ENCODE measurements at places on chromosomes 3 and 15. TPM values are rescaled to one million over a fixed set of nuclear protein-coding genes. Genes with fewer than 3 reads are reported as not detected.
A peak's percentile ranks its signal among the peaks of the same experiment; 100 is the strongest.

GRCh38 chr3:127064391-127065137 is 81.6 kb downstream of the PLXNA1 start:
- no peaks in the 10 kb centered on the region for H3K4me1 ChIP-seq
- no peaks in the 10 kb centered on the region for H3K36me3 ChIP-seq
- no peak overlapping the region for H3K27ac ChIP-seq
- H3K4me3 ChIP-seq, result no peak overlapping the region

DNA sequence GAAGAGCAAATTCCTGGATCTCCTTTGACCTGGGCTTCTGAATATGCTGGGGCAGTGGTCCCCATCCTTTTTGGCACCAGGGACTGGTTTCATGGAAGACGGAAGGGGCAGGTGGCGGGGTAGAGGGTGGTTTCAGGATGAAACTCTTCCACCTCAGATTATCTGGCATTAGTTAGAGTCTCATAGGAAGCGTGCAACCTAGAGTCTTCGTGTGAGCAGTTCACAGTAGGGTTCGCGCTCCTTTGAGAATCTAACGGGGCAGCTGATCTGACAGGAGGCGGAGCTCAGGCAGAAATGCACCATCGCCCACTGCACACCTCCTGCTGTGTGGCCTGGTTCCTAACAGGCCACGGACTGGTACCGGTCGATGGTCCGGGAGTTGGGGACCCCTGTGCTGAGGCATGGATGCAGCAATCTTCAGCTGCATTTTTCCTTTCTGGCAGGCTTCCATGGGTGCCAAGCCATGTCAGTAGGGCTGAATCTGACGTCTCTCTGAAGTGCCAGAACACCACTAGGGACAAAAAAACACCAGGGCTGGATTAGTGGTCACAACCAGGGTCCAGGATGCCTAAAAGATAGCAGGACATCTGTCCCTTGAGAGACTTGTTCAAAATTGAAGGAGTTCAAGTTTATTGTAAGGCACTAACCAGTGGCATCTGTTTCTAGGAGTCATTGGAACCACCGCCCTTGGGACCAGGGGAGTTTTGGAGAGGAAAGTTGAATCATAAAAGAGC is 8.4 kb upstream of the GOLGB1 start:
- H3K27ac ChIP-seq, result no peak overlapping the region
- H3K4me1 ChIP-seq, result no peaks in the 10 kb centered on the region
- no peaks in the 10 kb centered on the region for H3K36me3 ChIP-seq
- no peaks in the 10 kb centered on the region for H3K27me3 ChIP-seq
- DNase-seq, result no peak

- H3K36me3 ChIP-seq, result no peaks in the 10 kb centered on the region
- H3K4me1 ChIP-seq, result no peaks in the 10 kb centered on the region
- H3K27ac ChIP-seq, result no peak overlapping the region
- DNase-seq, result no peak
Measured at GRCh38 chr3:180808823-180809575, 103.5 kb upstream of the FXR1 start.

- H3K4me1 ChIP-seq, result no peaks in the 10 kb centered on the region
- no peaks in the 10 kb centered on the region for H3K27me3 ChIP-seq
- H3K36me3 ChIP-seq, result no peaks in the 10 kb centered on the region
- no peak overlapping the region for H3K27ac ChIP-seq
- DNase-seq, result no peak
Measured at GRCh38 chr3:171044835-171045793, 18.6 kb upstream of the SLC2A2 start.

GRCh38 chr3:41304593-41304992 is 105.3 kb downstream of the CTNNB1 start:
- DNase-seq, result no peak
- no peak overlapping the region for H3K4me3 ChIP-seq
- H3K4me1 ChIP-seq, result no peaks in the 10 kb centered on the region
- no peak overlapping the region for H3K27ac ChIP-seq

DNA sequence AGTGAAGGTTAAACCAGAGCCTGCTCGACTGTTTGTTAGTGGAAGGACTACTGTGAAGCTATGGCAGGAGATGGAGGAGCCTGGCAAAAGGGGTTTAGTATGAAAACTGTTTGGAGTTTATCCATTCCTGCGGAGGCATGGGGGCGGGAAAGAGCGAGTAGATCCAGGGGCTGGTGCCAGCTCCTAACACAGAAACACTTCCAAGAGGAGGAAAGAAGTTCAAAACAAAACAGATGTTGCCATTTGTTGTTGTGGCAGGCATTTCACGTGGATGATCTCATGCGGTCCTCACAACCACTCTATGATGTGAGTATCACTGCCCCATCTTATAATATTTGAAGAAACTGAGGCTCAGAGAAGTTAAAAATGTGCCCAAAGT is 30.7 kb upstream of the KY start:
- H3K4me1 ChIP-seq, result no peaks in the 10 kb centered on the region
- H3K27me3 ChIP-seq, result no peaks in the 10 kb centered on the region
- no peak for DNase-seq
- no peak overlapping the region for H3K4me3 ChIP-seq
- no peaks in the 10 kb centered on the region for H3K36me3 ChIP-seq

DNA sequence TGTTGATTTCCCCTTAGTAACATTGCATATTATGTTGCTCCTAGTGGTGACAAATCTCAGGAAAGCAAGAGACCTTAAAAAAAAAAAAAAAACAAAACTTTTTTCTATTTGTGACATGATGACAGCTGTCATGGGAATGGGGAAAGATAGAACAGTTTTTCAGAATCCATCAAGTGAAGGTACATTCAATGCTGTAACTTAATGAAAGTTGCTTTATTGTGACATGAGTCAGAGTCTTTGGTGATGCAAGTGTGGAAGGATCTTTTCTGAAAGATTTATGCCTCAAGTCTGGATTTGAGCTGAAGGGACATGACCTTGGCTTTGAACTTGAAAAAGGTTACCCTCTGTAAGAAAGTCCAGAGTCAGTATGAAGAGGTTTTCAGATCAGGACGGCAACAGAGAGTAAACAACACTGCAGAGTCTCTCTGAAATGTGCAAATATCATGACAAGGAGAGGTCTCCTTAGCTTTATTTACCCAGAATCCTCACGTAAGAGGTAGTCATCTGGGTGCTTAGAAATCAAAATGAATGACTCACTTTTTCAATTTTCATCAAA is 424.7 kb downstream of the CNTN4 start:
- no peak for DNase-seq
- no peak overlapping the region for H3K27ac ChIP-seq
- H3K27me3 ChIP-seq, result no peaks in the 10 kb centered on the region
- H3K4me3 ChIP-seq, result no peak overlapping the region
- no peaks in the 10 kb centered on the region for H3K4me1 ChIP-seq

- peak; percentile 35 for DNase-seq
- no peak overlapping the region for H3K4me3 ChIP-seq
- no peaks in the 10 kb centered on the region for H3K27me3 ChIP-seq
- H3K4me1 ChIP-seq, result peaks cover 6% of the 10 kb centered on the region
- H3K27ac ChIP-seq, result no peak overlapping the region
Measured at GRCh38 chr3:23740517-23740965, 65.2 kb upstream of the UBE2E1 start.

DNA sequence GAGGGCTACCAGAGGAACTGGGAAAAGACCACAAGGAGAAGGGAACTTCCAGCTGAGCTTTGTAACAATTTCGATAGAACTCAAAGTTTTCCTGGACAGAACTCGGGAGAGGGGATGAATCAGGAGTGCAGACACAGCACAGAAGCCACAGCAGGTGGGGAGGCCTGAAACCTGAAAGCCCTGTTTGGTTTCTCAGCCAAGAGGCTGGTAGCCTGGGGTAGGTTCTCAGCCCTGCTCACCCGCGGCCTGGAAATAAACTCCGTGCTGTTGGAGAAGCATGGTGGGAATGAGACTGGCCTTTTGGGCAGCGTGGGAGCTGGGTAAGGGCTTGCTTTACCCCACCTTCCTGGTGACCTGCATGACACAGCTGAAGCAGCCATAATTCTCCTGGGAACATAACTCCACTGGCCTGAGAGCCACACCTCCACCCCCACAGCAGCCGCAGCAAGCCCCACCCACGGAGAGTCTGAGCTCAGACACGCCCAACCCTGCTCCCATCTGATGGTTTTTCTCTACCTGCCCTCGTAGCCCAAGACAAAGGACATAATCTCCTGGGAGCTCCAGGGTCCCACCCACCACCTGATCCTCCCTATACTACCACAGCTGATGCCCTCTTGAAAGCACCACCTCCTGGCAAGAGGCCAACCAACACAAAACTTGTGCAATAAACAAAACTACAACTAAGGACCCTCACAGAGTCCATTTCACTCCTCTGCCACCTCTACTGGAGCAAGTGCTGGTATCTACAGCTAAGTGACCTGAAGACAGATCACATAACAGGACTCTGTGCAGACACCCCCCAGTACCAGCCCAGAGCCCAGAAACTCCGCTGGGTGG is 52.5 kb upstream of the CHRM5 start:
- no peaks in the 10 kb centered on the region for H3K27me3 ChIP-seq
- H3K36me3 ChIP-seq, result no peaks in the 10 kb centered on the region
- no peak for DNase-seq
- H3K4me1 ChIP-seq, result no peaks in the 10 kb centered on the region
- no peak overlapping the region for H3K27ac ChIP-seq
- H3K4me3 ChIP-seq, result no peak overlapping the region

DNA sequence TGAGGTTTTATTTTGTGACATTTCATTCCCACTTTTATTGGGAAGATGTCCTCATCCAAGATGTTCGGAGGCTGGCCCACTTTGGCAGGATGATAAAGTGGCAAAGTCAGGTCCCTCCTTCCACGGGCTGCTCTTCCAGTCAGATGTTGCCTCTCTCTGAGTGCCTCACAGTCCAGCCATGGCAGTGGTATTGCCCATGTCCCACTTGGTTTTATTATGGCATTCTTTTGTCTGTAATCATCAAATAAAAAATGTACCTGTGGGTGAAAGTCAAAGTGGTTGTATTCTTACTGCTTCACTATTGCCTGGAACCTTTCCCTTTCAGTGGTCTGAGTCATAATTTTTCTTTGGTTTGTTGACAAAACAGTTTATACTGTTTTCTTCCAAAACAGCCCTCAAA is 20.2 kb downstream of the ARNT2 start:
- H3K36me3 ChIP-seq, result no peaks in the 10 kb centered on the region
- H3K4me1 ChIP-seq, result no peaks in the 10 kb centered on the region
- H3K27me3 ChIP-seq, result no peaks in the 10 kb centered on the region
- no peak overlapping the region for H3K27ac ChIP-seq

DNA sequence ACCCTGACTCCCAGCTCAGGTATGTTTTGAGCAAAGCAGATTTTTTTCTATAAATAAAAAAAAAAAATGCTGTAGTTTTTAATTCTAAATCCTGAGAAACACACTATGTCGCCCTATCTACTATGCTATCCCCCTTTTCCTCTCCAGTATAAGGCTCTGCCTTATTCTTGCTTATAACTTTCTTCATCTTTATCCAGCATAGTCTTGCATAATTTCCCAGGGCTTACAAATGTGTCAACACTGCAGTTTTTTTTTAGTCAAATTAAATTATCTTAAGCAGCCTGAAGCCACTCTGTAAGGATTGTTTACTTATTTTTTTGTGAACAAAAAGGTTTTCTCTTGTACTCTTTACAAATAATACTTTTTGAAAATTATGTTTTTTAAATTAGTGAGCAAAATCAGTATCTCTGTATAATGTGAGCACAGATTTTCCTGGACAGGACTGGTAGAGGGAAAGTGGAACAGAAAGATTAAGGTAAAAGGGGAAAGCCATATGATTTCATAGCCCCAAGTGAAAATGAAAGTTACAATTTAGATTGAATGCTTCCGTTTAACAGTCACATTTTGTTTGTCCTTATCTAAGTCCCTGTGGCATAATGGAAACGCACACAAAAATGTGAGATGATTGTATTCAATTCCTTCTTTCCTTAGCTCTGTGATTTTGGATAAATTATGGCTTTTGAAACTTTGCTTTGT is 5.6 kb upstream of the PYDC2 start:
- no peaks in the 10 kb centered on the region for H3K4me1 ChIP-seq
- no peak overlapping the region for H3K27ac ChIP-seq
- no peak overlapping the region for H3K4me3 ChIP-seq
- no peak for DNase-seq
- H3K36me3 ChIP-seq, result no peaks in the 10 kb centered on the region

- no peaks in the 10 kb centered on the region for H3K4me1 ChIP-seq
- no peaks in the 10 kb centered on the region for H3K36me3 ChIP-seq
- no peaks in the 10 kb centered on the region for H3K27me3 ChIP-seq
- H3K27ac ChIP-seq, result no peak overlapping the region
- no peak overlapping the region for H3K4me3 ChIP-seq
Measured at GRCh38 chr3:133693821-133694220, 32.1 kb upstream of the TOPBP1 start.

DNA sequence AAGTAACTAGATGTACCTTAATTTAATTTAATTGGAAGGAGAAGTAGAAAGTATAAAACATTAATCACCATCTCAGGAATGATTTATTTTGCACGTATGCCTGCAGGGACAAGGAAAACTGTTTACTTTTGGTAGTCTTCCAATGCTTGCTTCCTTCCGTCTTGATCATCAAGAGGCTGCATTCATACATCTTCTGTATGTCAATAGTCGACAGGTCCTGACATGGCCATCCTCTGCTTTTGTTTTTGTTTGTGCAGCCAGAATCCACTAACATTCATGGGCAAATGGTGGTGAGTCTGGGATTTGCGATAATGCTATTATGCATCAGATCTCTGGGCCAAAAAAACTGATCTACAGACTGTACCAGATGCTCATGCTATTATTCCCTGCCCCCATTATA is 56.6 kb upstream of the ZPLD1 start:
- H3K36me3 ChIP-seq, result no peaks in the 10 kb centered on the region
- H3K27ac ChIP-seq, result no peak overlapping the region
- DNase-seq, result no peak
- no peak overlapping the region for H3K4me3 ChIP-seq
- H3K27me3 ChIP-seq, result no peaks in the 10 kb centered on the region

- no peaks in the 10 kb centered on the region for H3K36me3 ChIP-seq
- H3K27me3 ChIP-seq, result no peaks in the 10 kb centered on the region
- H3K4me1 ChIP-seq, result no peaks in the 10 kb centered on the region
- no peak for DNase-seq
- H3K4me3 ChIP-seq, result peak overlapping the region; percentile 58
- peak overlapping the region; percentile 98 for H3K27ac ChIP-seq
Measured at GRCh38 chr3:152267831-152268554, 736 bp upstream of the MBNL1 start.

Gene CCDC54
- not detected for total RNA-seq

Gene CLRN1
- not detected for total RNA-seq

Gene FILIP1L
- total RNA-seq, result 74.5 TPM

Gene DPP8
- total RNA-seq, result 27.4 TPM

Gene CLPX
- total RNA-seq, result 85.2 TPM

Gene BCHE
- total RNA-seq, result 252 TPM

Gene CXCR6
- 0.76 TPM for total RNA-seq

Gene BTLA
- not detected for total RNA-seq
